ENCODE measurements at places on chromosomes 7 and 10.

DNA sequence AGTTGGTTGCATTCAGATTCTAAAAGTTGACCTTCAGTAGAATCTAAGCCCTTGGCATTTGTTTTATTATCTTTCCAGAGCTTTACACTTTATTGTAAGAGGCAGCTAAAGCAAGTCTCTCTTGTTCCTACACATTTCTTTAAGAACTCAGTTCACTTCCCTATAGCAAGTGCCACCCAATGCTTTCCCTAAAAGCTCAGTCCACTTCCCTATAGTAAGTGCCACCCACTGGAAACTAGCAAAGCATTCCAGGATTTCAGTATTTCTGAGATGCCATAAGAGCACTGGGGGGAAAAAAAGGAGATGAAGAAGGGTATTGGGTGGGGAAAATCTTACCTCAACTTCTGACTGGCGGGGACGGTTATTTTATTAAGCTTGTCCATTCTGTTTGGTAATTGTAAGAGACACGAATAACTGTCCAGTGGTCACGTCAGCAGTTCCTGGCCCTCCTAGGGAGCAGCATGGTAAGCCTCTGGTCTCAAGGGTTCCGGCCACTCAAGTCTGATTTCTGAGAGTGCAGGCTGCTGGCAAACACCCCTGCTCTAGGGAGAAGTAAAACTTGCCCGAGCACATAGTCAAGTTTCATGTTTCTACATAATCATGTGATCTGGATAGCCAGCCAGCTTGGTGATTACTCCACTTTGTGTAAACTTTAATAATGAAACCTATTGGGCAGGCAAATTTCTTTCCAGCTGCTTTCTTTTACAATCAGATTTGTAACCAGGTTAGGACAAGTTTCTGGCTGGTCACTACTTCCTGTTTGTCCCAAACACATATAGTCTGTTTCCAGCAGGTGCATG lies at the start of gene BLNK:
Gene BLNK, minus strand, starts transcription at position 554 of the 800 bp plus-strand sequence. Its CDS starts 171 bp downstream, at position 383.
- no peak for DNase-seq

DNA sequence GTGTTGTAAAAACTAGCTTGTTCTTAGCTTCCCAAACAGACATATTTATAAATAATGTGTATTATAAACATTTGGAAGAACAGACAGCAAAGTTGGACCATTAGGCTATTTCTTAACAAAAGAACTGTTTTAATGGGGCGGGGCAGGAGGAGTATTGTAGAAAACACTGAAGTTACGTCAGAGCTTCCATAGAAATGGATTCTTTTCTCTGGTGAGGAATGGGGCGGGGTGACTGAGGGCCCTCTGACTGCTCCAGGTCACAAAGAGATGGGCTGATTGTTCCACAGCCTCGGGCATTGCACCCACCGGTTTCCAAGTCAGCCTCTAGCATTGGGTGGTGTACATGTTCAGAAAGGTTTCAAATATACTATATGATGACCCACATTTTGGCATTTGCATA lies 36.8 kb upstream of the ADAM12 start:
- no peak for DNase-seq

DNA sequence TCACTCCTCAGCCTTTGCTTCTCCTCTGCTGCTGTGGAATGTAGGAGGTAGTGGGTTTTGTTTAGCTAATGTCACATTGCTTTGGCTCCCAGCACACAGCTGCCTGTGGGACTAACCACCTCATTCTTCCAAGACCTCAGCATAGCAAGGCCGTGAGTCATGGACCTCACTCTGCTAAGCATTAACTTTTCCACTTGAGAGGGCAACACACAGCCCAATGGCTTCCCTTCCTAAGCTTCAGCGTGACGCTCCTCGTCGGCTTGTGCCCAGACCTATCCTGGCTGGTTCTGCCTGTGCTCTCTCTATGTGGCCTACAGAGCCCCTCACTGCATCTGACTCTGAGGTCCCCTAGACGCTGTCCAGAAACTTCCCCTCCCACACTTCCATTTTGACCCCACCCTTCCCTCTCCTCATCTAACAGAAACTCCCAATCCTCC lies 23.3 kb downstream of the MYOF start:
- no peak for DNase-seq

DNA sequence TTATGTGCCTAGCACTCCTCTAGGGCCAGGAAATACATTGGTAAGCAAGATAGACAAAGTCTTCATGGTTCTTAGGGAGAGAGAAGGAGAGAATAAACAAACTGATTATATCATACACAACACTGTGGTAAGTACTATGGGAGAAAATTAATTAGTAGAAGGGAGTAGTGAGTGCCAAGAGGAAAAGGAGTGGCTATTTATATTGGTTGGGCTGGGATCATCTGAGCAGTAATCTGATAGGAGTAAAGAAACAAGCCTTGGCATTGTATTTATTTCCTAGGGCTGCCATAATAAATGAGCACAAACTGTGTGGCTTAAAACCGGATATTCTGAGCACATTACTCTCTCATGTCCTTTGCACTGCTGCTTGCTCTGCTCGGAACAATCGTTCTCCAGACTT lies 158.1 kb upstream of the PHF14 start:
- no peak for DNase-seq

- no peak for DNase-seq
Observed at GRCh38 chr10:107701943-107702342, 537.4 kb upstream of the SORCS1 start.

DNA sequence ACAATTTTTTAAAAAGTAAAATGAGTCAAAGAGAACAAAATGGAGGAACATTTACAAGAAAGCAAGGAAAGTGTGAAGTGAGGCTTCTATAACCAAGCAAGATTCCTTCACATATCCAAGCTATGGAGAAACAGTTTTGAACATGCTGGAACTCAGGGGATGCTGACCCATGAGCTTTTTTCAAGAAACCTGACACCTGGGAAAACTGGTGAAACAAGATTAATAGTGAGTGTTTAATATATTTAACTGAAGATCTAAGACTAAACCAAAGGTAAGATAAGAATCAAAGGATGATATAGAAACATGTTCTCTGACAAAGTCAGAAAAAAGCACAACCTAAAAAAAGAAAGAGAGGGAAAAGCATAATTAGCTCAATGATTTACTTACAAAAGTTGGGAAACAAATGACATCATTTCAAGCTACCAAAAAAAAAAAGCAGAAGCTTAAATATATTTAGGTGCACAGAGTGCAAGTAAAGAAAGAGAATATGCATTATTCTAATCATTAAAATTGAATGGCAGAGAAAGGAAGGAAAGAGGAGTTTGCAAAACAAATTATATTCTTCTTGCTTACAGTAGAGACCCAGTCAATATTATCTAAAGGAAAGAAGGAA lies 24.9 kb downstream of the C7orf25 start:
- no peak for DNase-seq

GRCh38 chr7:66583490-66584110 lies 45.1 kb upstream of the KCTD7 start:
- DNase-seq = no peak

- DNase-seq = peak; percentile 60
Observed at GRCh38 chr7:26199301-26200037, 1.1 kb downstream of the HNRNPA2B1 start.

DNA sequence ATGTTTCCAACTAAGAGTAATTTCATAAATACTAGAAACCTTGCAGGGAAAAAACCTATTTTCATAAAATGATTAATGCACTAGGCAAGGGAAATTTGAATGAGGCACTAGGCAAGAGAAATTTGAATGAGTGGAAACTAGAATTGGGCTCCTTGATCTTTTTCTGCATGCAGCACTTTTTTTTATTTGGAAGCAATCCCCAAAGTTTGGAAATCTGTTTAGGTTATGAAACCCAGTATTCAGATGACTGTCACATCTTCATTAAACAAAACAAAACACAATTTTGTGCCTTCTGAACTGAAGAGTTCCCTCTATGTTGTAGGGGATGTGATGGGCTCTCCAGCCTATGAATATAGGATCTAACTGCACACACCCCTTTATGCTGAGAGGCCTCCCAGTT lies 201.9 kb downstream of the BAMBI start:
- DNase-seq = no peak

DNA sequence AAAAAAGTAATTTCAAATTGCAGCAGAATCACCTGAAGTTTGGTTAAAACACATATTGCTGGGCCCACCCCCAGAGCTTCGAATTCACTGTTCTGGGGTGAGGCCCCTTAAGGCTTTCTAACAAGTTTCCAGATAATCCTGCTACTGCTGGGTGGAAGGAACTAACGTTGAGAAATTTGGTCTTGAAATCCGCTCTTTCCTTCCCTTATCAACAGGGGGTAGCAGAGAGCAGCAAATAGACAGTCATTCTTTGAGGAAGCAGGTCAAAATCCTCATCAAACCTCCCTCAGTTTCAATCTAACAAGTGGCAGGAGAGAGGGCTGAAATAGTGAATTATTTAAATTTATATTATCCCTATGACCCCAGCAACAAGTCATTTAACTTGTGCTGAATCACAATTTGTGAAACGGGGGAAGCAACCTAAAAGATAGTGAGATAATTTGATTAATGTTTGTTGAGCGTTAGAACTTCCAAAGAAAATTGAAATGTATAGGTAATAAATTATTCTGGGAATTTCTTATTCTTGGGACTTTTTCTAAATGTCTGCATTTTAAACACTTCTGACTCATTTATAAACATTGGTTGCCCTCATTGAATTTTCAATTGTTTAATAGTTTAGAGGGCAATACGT lies 21.7 kb upstream of the MALSU1 start:
- no peak for DNase-seq

Data from stimulated activated CD4-positive, alpha-beta T cell treated with anti-CD3 and anti-CD28 coated beads, Interleukin-4, amount 100 ng/mL, for 4 hours (primary cell).